RCC 7860 (cell line): ENCODE measurements at places on chromosomes 3 and 15.

DNA sequence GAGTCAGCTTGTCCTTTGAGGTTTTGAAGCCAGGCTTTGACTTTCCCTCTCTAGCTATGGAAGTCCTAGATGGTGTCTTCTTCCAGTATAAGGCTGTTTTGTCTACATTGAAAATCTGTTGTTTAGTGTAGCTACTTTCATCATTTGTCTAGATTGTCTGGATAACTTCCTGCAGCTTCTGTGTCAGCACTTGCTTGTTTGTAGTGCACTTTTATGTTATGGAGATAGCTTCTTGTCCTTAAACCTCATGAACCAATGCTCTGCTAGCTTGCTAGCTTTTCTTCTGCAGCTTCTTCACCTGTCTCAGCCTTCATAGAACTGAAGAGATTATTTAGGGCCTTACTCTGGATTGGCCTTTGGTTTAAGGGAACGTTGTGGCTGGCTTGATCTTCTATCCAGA is 43.8 kb downstream of the AKAP13 start:
- DNase-seq, result no peak

- peak; percentile 80 for DNase-seq
Measured at GRCh38 chr3:30282154-30282696, 324.2 kb upstream of the TGFBR2 start.

GRCh38 chr15:69798481-69799250 is 299.1 kb downstream of the TLE3 start:
- no peak for DNase-seq

DNA sequence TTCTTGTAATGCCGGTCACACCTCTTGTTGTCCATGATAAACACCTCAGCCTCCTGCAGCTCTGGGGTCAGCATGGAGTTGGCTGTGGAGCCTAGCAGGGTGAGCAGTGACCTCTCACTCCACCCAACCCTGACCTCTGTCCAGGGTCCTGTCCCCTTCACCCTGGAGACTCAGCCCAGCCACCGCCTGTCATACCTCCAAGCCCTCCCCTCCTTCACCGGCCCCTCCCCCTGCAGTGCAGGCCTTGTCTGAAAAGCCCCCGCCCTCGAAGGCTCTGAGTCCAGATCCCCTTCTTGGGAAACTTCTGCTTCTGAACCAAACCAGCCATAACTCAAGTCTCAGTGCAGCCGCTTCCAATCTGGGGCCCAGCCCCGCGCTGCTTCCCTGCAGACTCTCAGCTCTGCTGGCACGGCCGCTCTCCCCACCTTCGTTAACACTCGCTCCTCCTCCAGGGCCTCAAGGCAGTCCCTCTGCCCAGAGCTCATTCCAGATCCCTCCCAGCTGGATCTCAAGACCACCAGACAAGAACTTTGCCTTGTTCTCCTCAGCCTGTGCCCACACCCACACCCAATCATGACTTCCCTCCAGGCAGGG is 25.4 kb upstream of the PRSS50 start:
- no peak for DNase-seq

DNA sequence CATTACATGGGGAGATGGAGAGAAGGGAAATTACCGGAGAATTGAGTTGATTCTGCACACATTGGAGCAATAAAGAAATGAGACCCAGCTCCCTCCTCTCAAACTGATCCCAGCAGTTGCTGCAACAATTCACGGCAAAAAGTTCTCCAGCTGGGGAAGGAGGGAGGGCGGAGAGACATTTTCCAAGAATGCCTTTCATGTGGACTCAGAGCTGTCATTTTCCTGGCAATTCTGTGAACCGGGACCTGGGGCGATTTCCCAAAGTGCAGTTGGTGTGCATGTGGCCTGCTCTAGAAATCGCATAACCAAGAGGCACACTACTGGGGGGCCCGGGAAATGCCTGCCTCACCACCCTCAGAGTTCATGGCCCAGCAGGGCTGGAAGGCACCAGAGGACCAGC is 48.7 kb upstream of the IREB2 start:
- no peak for DNase-seq

GRCh38 chr15:50628421-50628820 is 58.2 kb downstream of the TRPM7 start:
- DNase-seq, result no peak

- peak; percentile 13 for DNase-seq
Measured at GRCh38 chr3:181741417-181741816, 29.7 kb downstream of the SOX2 start.

DNA sequence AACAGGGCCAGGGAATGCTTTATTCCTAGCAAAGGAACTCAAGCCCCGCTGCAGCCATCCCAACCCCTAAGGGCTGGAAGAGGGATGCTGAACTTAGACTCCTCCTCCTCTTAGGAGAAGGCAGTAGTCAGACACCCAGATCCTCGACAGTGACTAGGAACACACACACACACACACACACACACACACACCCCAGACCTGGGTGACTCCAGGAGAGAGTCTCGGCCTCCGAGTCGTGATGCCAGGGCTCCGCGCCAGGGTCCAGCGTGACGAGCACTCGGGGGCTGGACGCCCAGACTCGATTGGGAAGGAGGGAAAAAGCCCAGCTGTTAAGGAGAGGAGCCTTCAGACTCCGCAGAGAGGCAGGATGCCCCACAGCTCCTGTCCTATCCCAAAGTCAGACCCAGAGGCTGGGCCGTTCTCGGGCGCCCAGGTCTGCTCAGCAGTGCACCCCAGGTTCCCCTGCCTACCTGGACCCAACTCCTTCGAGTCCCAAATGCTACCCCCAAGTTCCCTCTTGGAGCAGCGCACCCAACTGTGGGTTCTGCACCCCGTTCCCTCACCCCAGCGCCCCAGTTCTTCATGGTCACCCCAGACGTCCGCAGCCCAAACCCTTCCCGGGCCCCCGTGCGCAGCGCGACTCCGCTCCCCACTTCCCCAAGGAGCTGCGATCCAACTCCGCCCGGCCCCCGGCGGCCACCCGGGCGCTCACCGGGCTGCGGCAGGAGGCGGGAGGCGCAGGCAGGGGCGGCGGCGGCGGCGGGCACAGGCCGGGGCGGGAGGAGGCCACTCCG is 421 bp downstream of the BMF start:
- DNase-seq, result peak; percentile 5

DNA sequence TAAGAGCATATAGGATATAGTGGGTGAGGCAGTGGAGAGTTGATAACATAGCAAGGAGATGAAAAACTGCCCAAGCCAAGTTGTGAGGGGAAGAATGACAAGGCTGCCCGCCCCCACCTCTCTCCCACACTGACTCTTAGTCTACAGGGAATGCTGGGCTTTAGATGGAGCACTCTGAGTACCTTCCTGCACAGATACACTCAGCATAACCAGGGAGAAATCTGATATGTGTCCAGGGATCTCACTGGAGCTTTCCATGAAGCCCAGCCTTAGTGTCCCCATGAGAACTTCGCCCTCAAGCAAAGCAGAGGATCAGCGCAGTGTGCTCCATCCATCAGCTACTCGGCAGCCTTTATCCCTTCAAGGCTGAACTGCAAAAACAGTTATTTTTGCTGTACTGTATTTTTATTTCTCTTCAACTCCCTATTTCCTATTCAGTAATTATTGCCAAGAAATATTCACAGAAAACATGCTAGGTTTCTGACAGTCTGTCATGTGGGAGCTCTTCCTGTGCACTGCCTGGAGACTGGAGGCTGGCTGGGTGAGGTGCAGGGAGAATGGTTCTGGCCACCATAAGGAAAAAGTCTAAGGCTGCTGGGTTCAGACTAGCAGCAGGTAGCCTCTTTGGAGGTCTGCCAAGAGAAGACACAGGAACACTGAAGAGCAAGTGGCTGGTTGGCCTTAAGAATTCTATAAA is 475.2 kb upstream of the PPP2R3A start:
- DNase-seq, result no peak

GRCh38 chr3:25400587-25400986 is 27.5 kb upstream of the RARB start:
- DNase-seq, result no peak

DNA sequence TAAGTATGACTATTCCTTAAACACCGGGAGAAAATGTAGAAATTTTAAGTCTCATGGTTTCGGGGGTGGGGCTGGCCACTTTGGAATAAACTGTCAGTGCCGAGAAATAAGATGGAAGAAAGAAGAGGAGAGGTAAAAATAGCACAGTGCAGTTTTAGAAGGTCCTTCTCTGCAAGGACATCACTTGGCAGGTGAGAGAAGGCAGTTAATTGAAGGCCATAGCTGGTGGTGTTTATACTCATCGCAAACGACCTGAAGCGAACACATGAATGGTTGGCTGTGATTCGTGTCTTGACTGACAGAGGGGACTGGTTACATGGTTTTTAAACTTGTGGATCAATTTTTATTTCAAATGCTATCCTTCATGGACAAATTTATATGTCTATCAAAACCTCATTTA is 54.9 kb upstream of the SENP5 start:
- no peak for DNase-seq

DNA sequence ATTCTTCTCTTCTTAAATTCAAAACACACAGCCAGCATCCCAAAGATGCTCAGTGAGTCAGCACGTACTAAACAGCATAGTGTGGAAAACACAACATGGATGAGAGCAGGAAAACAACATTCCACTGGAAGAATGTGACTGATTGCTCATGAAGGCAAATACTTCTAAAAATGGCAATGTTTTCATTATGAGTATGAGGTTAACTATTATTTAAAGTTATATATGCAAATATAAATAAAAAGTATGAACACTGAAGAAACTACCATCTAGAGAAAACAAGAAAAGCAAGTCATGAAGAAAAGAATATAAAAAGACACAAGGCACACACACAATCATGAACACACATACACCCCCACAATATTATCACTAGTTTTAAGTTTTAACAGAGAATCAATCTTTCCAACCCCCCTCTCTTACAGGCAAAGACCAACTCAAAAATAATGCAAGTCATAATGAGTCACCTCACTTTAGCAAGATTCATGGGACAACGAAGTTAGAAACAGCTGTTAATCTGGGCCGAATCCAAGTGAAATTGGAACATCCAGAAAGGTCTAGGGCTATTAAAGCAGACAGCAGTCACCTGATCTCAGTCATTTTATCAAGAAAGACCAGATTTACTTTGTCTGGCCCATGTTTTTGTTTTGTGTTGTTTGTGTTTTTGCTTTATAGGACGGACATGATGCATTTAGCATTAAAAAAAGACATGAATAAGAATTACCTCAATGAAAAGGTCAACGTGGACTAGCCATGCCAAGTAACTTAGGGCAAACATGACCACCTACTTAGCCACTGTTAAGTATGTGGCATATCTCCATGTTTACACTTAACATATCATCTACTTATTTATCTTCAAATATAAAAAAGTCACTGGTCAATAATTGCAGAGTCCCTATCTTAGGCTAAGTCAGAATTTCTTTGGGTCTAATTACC is 18.1 kb downstream of the GBE1 start:
- DNase-seq, result peak; percentile 68

DNA sequence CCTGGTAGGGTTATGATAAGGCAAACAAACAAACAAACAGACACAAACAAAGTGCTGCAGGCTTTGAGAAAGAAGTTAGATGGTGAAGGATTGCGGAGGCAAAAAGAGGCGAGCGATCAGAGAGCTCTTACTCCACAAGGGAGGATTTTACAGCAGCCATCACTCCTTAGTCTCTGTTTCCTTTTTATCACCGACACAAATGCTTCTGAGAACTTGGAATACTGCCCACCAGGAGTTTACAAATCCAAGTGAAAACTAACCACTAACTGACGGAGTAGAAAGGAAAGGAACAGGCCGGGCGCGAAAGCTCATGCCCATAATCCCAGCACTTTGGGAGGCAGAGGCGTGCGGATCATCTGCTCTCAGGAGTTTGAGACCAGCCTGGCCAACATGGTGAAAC is 35.6 kb upstream of the GPR160 start:
- DNase-seq, result no peak

DNA sequence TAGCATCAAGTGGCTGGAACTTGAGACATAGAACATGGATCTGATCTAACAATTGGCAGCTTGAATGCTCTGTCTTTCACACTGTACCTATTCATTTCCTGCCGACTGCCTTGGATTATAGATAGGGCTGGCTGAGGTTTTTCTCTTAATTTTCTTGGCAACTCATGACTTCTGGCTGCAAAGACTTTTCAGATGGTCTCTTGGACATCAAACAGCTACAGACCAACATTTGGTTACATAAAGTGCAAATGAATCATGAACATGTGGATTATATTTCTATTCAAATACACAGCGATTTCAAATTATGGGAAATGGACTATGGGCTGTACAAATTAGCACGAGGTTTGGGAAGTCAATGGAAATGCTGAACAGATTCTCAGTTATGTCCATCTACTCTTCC is 26.2 kb upstream of the IL16 start:
- DNase-seq, result no peak

DNA sequence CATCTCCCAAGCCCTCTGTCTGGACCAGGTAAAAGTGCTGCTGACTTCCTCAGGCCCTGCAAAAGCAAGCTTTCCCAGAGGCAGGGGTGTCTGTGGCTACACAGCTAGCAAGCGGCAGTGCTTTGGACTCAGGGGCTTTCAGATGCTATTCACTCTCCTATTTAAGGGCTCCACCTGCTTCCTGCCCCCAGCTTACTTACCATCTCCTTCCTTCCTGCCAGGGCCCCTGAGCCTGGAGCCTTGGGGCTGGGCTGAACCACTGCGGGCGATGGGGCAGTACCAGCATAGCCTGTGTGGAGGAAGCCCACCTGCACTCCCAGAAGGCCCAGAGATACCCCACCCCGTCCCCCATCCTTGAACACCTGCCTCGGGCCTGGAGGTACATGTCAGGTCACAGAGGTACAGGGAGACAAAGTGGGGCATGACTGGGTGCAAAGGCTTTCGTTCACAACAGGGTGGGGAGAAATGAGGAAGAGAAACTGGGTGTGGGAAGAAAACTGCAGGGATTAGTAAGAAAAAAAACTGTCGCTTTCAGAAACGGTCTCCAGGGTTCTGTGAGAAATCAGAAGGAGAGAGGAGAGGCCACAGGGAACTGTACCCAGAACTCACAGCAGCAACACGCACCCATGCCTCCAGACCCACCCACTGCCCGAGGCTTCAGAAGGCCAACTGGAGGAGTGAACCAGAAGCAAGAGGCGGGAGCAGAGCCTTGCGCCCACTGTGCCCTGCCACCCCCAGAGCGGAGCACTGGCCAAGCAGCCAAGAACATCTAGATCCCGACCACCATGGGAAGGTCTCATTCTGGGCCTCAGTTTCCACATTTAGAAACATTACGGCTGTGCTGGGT is 49.5 kb downstream of the CCDC12 start:
- DNase-seq, result no peak

- no peak for DNase-seq
Measured at GRCh38 chr3:103786296-103786695, 1351.5 kb downstream of the ZPLD1 start.

DNA sequence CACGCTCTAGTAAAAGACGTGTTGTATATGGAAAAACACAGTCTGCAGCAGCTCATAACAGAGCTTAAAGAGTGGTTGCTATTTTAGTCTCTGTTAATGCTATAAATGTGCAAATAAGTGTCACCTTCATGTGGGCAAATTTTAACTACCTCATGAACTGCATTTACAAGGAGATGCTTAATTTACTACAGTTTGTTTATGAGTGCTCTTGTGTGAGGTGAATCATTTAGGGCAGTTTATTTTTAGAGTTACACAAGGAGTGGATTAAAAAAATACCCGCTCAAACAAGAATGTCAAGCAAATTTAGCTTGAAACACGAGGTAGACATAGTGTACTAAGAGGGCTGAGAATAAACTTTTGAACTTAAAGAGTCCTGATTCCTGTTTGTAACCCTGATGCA is 579.0 kb downstream of the MFSD1 start:
- DNase-seq, result no peak
